Lung (tissue), 17 donors: ENCODE measurements at places on chromosomes 2 and 18. TPM values are rescaled to one million over a fixed set of nuclear protein-coding genes. Genes with fewer than 3 reads are reported as not detected.

MC4R gene
- total RNA-seq: not detected

GRCh38 chr2:107002735-107003134 is 116.8 kb upstream of the ST6GAL2 start:
- DNase-seq: no peak

DNA sequence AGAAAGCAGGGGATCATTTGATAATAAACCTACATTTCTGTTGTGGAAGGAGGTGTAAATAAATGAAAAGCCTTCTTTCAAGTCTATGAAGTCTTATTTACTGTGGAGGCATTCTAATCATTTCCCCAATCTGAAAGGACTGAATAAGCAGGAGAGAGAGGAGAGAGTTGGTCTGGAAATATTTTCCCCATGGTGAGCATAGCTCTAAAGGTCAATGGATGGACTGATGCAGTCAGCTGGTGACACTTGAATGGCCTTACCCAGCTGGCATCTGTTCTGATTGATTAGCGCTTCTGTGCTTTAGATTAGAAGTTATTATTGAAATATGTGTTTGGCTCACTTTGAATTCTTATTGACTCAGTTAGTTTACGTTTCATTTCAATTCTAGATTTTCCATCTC is 122.7 kb downstream of the PARD3B start:
- peak; percentile 14 for DNase-seq

GRCh38 chr18:51668607-51669006 is 471.1 kb upstream of the MEX3C start:
- no peak for DNase-seq

EML6 gene
- total RNA-seq: 5.1 TPM

GRCh38 chr18:48354746-48355260 is 54.4 kb downstream of the ZBTB7C start:
- DNase-seq: no peak

DNA sequence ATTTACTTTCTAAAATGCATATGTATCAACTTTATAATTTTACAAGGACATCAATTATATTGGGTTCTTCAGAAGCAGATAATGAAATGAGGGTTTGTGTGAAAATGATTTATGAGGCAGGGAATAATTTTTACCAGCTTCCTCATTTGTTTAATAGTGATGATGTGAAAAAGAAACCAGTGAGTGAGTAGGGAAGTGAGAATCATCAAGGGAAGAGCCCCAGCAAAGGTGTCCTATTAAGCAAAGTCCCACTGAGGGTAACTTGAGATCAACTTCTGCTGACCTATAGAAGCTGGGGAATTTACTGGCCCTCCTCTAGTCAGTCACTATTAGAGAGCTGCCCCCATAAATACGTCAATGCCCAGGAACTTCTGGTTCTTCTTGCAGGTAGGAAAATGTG is 266.8 kb upstream of the LYPD1 start:
- DNase-seq: no peak
